ENCODE measurements at places on chromosomes 5 and 9. TPM values are rescaled to one million over a fixed set of nuclear protein-coding genes. Genes with fewer than 3 reads are reported as not detected.

The MCIDAS gene
- total RNA-seq, result not detected

GRCh38 chr5:65919773-65920172 lies 6.6 kb upstream of the ERBIN start:
- no peak for DNase-seq

The FCN1 gene
- total RNA-seq, result 2.9 TPM

DNA sequence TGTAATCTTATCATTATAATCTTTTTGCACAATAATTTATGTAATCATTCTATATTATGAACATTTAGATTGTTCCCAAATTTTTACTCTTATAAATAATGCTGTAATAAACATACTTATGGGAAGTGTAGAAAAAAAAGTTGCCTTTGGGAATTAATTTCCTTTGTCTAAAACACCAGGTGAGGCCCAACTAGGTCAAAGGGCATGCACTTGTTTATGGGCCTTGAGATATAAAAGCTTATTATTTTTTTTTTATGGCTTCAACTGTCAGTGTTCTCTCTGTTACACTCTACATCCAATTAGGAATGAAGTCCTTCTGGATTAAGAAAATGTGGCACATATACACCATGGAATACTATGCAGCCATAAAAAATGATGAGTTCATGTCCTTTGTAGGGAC lies 6.5 kb upstream of the PRLR start:
- no peak for DNase-seq

The ZNG1F gene
- 1.9 TPM for total RNA-seq

The SLCO6A1 gene
- not detected for total RNA-seq

GRCh38 chr9:36632892-36633291 lies 60.2 kb downstream of the MELK start:
- DNase-seq, result no peak

The LPCAT1 gene
- total RNA-seq, result 11.0 TPM

The MEIKIN gene
- total RNA-seq, result not detected

The KIF12 gene
- not detected for total RNA-seq

The ALDOB gene
- 0.41 TPM for total RNA-seq

The CDKN2B-AS1 gene
- 0.30 TPM for total RNA-seq

The SLC6A7 gene
- not detected for total RNA-seq

DNA sequence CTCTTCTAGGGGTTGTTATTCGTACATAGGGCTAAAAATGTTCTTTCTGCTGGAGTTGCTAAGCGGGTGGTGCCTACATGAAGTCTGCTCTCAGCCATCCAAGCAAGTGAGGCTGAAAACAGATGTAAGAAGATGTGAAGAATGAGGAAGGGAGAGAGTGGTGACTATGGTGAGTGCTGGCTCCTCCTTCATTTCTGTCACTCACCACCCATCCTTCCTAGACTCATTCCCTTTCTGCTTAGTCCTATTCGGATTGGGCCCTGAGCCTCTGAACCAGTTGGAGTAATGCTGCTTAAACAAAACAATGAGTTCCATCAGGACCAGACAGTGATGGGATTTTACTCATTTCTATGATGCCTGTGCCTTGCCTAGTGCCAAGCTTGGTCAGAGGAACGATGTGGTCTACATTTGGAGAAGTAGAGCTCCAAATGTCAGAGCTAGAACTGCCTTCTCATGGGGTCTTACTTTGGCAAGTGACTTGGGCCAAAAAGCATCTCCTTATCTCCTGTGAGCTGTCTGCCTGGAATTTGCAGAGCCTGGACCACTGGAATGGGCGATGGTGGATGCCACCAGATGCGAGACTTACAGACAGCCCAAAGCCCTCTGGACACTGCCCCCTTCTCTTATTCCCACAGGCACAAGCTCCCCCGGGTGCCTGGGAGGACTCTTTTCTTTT lies 192.9 kb downstream of the FBXL7 start:
- no peak for DNase-seq

- no peak for DNase-seq
Measured at GRCh38 chr5:39274398-39275085, 55.2 kb upstream of the FYB1 start.

GRCh38 chr5:170783498-170784247 lies at the start of gene GABRP:
Gene GABRP, plus strand, starts transcription at chr5:170783725. Its CDS starts 4,891 bp downstream, at chr5:170788616.
- DNase-seq, result no peak

DNA sequence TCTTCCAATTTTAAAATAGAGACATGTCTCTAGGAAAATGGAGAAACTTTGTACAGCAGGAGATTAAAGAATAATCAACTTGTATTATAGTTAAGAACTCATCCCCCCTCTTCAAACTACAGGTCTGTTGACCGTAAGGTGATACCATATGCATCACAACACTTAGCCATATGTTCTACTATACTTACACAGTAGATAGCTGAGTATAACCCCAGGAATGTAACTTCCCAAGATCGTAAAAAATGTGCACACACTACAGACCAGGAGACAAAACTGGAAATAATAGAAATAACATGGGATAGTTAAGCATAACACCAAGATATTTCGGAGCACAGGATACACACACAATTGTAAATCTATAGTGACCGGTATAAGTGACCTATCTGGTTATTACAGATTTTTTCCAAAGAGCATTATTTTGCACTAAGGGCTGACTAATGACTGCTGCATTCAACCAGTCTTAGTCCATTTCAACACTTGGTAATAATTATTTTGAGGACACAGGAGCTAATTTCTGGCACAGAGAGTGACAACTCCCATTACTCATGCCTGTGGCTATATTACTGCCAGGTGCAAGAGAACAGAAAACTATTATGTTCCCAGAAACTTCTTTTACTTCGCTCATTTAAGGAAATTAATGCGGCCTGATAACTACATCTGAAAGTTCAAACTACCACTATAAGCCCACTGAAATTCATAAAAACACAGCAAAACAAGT lies 15.4 kb upstream of the ZNF622 start:
- no peak for DNase-seq

GRCh38 chr5:156427315-156427714 lies 100.4 kb downstream of the SGCD start:
- DNase-seq, result no peak

The PAPPA gene
- 0.69 TPM for total RNA-seq

- no peak for DNase-seq
Measured at GRCh38 chr9:133842174-133842573, 104.0 kb upstream of the SARDH start.

The ADAMTS6 gene
- 1.5 TPM for total RNA-seq

DNA sequence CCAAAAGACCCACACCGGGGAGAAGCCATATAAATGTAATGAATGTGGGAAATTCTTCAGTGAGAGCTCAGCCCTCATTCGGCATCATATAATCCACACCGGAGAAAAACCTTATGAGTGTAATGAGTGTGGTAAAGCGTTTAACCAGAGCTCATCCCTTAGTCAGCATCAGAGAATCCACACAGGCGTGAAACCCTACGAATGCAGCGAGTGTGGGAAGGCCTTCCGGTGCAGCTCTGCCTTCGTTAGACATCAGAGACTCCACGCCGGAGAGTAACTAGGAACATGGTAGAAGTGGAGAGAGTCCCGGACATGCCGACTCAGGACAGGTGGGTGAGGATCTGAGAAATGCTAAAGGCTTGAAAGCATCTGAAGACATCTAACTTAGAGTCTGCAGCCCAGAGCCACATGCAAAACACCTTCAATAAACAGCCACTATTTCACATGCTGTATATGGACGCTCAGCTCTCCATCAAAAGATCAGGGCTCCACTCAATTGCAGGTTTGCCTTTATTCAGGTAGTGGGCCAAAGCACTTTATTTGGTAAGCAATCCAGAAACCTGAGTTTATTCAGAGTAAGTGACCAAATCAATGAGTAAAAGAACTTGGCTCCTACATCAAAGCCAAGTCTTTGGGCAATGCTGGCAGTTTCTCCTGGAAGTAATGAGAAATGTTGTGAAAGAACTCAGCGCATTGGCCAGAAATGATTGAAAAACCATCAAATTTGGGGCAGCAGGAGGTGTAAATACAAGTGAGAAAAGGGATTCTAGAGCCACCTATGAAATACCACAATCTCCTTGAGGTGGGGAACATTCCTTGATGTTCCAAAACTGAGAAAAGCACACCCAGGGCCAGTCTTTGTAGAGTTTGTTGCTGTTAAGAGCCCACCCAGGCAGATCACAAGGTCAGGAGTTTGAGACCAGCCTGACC lies 6.0 kb downstream of the RPL12 start:
- no peak for DNase-seq

DNA sequence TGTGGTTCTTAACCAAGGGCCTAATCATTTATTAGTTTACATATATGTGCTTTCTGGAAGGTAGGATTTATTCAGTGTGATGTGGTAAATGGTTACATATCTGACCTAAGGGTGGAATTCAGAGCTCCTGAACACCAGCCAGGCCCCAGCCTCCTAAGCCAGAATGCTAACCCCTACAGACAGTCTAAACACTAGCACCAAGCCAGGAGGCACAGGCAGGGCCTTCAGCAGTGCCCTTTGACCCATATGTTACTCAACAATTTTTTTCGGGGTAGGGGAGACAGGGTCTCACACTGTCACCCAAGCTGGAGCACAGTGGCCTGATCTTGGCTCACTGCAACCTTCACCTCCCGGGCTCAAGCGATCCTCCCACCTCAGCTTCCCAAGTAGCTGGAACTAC lies 40.3 kb downstream of the PRKACG start:
- peak; percentile 49 for DNase-seq

DNA sequence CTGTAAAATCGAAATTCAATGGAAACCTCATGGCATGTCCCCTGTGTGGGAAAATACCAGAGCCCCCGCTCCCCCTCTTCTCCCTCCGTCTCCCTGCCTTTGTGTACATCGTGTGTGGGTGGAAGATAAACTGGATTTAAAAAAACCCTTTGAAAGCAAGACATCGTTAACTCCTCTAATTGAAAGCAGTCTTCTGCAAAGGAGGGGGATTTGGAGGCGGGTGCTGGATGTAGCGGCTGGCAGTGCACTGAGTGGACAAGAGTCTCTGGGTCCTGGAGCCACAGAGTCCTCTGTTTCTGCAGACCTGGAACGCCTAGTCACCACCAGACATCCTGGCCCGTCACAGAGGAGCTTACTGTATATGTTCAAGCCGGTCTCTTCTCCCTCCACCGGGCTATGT lies 169.4 kb downstream of the PAPPA start:
- DNase-seq, result no peak

DNA sequence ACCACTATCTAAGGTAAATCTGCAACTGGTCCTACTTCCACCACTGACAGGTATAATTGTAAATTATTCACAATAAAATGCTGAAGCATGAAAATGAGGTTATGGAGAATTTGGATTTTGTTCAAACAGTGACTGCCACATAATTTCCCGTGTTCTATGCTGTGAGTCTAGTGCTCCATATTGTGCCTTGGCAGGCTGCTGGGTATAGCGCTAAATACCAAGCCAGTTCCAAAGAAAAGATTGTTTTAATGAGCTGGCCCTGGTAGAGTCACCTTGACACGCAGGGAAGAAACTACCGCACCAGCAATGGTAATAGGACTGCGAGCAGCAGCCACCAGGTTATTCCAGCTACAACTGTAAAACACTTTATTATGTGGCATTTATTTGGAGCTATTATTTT lies 30.4 kb downstream of the PSMB7 start:
- DNase-seq, result no peak

DNA sequence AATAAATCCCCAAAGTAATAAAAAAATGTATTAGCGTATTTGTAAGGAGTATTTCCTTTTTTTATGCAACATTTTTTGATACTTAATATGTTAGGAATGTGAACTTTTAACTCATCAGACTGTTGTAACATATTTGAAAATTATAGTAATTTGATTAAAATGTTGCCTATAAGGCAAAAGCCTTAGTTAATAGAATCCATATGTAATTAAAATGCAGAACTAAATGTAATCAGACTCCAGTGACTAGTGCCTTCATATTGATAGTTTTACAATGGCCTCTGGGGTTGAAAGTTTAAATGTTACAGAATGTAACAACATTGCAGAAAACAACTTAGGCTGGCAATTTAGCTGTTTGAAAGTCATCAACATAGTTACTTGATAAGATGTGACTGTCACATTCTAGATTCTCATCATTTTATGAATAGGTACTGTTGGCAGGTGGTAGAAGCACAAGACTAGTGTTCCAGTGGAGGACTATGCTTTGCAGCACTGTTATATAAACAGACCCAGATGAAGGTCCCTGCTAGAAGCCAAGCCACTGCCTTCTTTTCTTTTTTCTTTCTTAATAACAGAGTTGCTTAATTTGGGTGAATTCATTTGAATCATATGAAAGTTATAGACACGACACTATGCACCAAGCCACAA lies 382.9 kb downstream of the CCDC171 start:
- no peak for DNase-seq

The NEURL1B gene
- 24.0 TPM for total RNA-seq

GRCh38 chr5:91283899-91284298 lies 99.2 kb downstream of the ARRDC3 start:
- DNase-seq, result no peak

The STPG3 gene
- total RNA-seq, result 0.58 TPM

- DNase-seq, result peak; percentile 11
Measured at GRCh38 chr9:134318481-134318891, 7.8 kb upstream of the RXRA start.

- peak; percentile 47 for DNase-seq
Measured at GRCh38 chr5:150780187-150780692, 1.7 kb downstream of the SMIM3 start.

The AJM1 gene
- total RNA-seq, result 7.7 TPM

The KCNV2 gene
- total RNA-seq, result not detected

- DNase-seq, result no peak
Measured at GRCh38 chr5:29197631-29198454, 1995.6 kb upstream of the CDH6 start.

GRCh38 chr9:136930014-136930413 lies 14.5 kb downstream of the FBXW5 start:
- no peak for DNase-seq

- DNase-seq, result no peak
Measured at GRCh38 chr5:17276445-17276844, 59.0 kb downstream of the BASP1 start.

DNA sequence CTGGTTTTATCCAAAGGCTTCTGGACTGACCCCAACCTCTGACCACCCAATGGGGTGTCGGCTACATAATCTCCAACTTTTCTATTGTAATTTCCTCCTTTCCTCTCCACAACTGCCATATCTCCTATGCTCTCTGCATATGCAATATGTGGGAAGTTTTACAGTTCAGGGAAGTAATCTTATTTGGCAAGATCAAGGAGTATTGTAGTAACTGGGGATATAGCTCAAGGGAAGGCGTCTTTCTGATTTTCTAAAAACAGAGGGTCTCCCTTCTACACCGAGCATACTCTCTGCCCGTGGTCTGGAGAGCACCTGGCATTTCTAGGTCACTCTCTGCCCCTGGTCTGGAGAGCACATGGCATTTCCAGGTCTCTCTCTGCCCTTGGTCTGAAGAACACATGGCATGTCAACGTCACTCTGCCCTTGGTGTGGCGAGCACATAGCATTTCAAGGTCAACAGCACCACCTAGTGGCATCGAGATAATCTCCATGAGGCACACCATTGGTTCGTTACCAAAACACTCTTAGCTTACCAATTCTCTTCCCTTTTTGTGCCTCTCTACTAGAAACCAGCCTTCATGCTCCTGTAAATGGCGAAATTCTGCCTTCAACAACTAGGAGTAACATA lies 616.4 kb upstream of the NUDT12 start:
- DNase-seq, result no peak

The CNTNAP3 gene
- total RNA-seq, result 9.9 TPM

DNA sequence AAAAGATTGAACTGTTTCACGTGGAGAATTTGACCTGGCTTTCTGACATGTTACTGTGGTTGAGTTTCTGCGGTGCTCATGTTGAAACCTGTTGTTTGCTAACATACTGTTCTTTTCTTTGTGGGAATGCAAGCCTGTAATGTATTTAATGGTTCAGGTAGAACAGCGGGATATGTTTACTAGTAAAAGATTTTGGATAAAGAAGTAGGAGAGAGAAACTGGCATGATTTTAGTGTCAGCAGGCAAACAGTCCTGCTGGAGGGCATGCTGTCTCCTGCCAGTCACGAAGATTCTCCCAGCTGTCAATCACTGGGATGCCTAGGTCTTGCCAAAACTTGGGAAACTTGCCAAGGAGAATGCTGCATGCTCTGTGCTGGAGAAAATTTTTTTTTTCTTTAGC lies 263.5 kb downstream of the TAF11L14 start:
- no peak for DNase-seq

Data from left ventricle myocardium inferior (tissue), 1 donor.